ENCODE measurements at places on chromosomes 2 and 18. TPM values are rescaled to one million over a fixed set of nuclear protein-coding genes. Genes with fewer than 3 reads are reported as not detected.

Gene MAP3K19
- not detected for total RNA-seq

Gene UGT1A10
- not detected for total RNA-seq

Gene KHK
- total RNA-seq, result 3.2 TPM

Gene CHST9
- not detected for total RNA-seq

Gene PLB1
- total RNA-seq, result 7.4 TPM

Gene UGT1A5
- not detected for total RNA-seq

Gene ZSWIM2
- total RNA-seq, result not detected

Gene FAM228A
- not detected for total RNA-seq

Gene TMEFF2
- total RNA-seq, result 0.03 TPM

Gene CPLX4
- not detected for total RNA-seq
